Breast epithelium (tissue), 4 donors: ENCODE measurements at places on chromosomes 3 and 15. TPM values are rescaled to one million over a fixed set of nuclear protein-coding genes. Genes with fewer than 3 reads are reported as not detected.
A peak's percentile ranks its signal among the peaks of the same experiment; 100 is the strongest.

- no peak for DNase-seq
Measured at GRCh38 chr15:36831125-36831903, 251.9 kb downstream of the CDIN1 start.

GRCh38 chr3:21377071-21377769 lies 373.8 kb downstream of the ZNF385D start:
- no peak for DNase-seq

GRCh38 chr15:43941071-43941470 lies 114.3 kb downstream of the WDR76 start:
- no peak for DNase-seq

The SEMA5B gene
- total RNA-seq, result 0.15 TPM

GRCh38 chr15:61724251-61724939 lies 335.9 kb downstream of the VPS13C start:
- no peak for DNase-seq

The MRAS gene
- 39.0 TPM for total RNA-seq

GRCh38 chr15:57540736-57541135 lies 51.0 kb upstream of the MYZAP start:
- no peak for DNase-seq

The RARB gene
- total RNA-seq, result 20.1 TPM

The IGSF11 gene
- total RNA-seq, result 1.9 TPM

DNA sequence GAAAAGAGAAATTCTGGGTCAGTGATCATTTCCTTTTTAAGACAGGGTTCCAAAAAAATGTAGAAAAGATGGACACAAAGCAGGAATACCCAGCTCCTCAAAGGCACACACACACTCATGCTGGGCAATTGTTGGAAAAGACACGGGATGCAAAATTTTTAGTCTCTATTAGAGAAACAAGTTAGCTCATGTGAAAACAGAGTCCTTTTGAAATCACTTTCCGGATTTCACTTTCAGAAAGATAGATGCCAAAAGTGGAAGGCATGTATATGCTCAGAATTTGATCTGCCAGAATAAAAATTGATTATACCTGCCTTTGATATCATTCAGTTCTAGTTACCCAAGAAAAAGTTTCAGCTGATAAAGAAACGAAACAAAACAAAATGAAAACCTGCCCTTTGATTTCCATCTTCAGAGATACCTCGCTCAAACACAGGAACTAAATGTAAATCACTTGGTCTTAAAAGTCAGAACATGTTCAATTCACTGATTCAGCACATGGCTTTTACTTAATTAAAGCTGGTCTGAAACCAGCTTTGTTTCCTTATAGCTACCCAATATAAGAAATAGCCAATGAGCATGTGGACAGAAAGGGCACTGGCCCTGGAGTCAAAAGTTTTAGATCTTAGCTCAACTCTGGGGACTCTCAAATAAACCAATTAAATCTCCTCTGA lies 52.8 kb downstream of the PLD1 start:
- DNase-seq, result no peak

DNA sequence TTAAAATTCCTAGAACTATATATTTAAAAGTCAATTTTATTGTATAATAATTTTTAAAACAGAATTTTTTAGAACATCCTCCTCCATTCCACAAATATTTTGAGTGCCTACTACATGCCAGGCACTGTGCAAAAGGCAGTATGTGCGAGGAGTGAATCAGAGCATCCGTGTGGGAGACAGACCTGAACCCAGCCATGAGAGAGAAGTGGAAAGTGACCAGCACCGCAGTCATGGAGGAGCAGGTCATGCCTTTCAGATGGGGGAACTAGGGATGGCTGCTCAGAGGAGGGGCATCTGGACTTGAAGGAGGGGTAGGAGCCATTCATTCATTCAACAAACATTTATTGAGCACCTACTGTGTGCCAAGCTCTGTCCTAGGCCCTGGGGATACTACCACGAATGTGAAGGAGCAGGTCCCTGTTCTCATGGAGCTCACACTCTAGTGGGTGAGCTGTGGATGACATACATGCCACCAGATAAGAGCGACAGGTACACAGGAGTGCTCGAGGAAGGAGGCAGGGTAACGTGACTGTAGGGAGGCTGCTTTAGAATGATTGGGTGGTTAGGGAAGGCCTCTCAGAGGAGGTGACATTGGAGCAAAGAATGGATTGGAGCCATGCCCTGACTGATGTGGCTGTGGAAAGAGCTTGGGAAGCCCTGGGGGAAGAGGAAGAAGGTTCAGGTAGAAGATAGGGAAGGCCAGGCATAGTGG lies 3.1 kb upstream of the CHRNA3 start:
- DNase-seq, result no peak

GRCh38 chr3:21466476-21466875 lies 284.5 kb downstream of the ZNF385D start:
- no peak for DNase-seq

DNA sequence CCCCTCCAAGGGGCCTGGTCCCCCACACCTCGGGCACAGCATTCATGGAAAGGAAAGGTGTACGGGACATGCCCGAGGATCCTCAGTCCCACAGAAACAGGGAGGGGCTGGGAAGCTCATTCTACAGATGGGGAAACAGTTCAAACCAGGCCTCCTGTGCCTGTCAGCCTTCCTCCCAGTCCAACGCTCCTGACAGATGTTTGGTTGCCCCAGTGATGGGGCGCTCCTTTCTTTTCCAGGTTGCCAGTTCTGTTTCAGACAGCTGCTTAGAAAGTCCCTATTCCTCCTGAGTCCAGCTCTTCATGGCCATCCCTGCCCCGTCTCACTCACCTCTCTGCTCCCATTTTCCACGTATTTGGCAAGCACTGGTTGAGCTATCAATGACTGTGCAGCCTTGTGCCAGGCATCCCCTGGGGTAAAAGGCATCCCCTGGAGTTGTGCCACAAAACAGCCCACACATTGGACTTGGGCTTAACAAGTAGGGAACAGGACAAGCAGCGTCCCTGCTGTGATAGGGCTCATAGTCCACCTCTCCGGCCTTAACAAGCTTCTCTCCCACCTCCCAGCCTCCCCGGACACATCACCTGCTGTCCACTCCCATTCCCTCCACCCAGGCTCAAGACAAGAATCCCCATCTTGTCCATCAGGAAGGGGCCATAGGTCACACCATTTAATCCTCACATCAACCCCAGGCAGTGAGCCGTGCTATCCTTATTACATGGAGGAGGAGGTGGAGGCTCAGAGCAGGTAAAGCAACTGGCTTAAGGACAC lies 6.6 kb downstream of the OXTR start:
- peak; percentile 50 for DNase-seq

DNA sequence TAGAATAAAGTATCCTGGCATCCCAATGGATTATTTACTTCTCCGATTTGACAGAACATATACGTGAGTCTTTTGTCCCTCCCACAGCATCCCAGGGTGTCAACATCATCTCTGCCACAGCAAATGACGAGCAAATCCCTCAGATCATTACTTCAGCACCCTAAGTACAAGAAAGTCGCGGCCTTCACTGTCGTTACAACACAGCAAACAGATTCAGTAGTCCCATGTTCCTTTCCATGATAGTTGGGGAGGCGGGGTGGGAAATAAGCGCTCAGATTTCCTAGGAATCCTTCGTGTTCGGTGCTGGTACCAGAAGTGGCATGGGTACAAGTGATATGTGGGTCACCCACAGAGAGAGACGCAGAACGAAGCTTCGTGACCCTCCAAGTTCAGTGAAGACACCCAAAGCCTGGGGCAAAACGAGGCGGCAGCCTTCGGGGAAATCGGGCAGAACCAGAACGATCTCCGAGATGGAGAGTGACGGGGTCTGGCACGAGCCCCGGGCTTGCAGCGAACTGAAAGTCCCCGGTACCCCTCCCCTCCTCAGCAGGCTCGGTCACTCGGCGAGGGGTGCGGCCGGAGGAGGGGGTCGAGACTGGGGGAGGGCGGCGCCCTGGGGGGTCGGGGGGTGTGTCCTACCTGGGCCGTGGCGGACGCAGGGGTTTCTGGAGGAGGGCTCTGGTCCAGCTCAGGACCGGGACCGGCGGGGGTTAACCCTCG lies 619 bp downstream of the TTBK2 start:
- peak; percentile 23 for DNase-seq

DNA sequence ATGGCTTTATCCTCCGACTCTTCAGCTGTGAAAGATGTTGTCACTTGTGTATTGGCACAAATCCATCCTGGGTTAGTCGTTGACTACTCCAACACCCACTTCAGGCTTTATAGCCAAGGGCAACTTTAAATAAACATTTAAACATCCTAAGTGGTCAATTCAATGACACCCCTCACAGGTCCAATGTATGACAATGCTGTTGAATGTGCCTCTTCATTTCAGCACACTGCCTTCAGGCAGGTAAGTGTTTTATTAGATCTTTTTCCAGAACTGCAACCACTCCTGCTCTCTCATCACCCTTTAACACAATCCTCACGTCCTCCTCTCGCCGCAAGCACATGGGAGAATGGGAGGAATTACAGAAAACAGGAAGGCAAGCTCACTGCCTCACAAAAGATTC lies 30.3 kb downstream of the IL12A start:
- no peak for DNase-seq

- no peak for DNase-seq
Measured at GRCh38 chr3:71110385-71111222, 472.9 kb downstream of the FOXP1 start.

The GNB5 gene
- total RNA-seq, result 18.9 TPM

The CEMIP gene
- under 0.01 TPM for total RNA-seq

- DNase-seq, result no peak
Measured at GRCh38 chr15:93324186-93324975, 235.4 kb upstream of the RGMA start.

The PRSS50 gene
- total RNA-seq, result 2.9 TPM

GRCh38 chr15:63349156-63349555 lies 32.5 kb downstream of the CA12 start:
- no peak for DNase-seq

GRCh38 chr15:80173022-80173759 lies 20.4 kb downstream of the FAH start:
- peak; percentile 80 for DNase-seq

The CLEC3B gene
- total RNA-seq, result 18.3 TPM

The CYP8B1 gene
- total RNA-seq, result not detected

- DNase-seq, result no peak
Measured at GRCh38 chr3:133490468-133491351, 82.8 kb upstream of the CDV3 start.

- DNase-seq, result no peak
Measured at GRCh38 chr15:25858952-25859760, 4.0 kb downstream of the ATP10A start.

The TMOD2 gene
- total RNA-seq, result 8.6 TPM

The XCR1 gene
- total RNA-seq, result under 0.01 TPM

- no peak for DNase-seq
Measured at GRCh38 chr15:74895830-74896229, 6.0 kb downstream of the MPI start.

DNA sequence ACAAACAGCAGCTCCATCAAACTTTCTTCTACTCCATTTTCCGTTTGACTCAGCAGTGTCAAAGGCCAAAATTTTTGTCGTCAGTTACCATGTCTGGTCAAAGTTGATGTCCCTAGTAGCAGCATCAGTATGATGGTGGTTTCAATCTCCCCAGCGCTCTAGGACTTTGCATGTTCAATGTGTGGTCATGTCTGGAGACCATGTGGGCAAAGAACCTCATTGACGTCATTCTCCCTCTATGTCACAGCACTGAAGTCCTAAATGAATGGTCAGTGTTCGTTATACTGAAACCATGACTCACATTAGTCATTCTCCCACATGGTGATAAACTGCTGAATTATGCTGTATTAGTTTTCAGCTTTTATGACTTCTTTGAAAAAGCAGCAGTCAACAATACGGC lies 23.2 kb downstream of the SHC4 start:
- DNase-seq, result no peak

- peak; percentile 81 for DNase-seq
Measured at GRCh38 chr15:64893481-64894394, 18.0 kb upstream of the ANKDD1A start.

The CLDN18 gene
- total RNA-seq, result not detected

GRCh38 chr3:129500334-129500658 lies 28.1 kb upstream of the RHO start:
- DNase-seq, result no peak

The PIGZ gene
- 12.0 TPM for total RNA-seq

GRCh38 chr3:179236669-179237301 lies 14.1 kb downstream of the KCNMB3 start:
- no peak for DNase-seq

- no peak for DNase-seq
Measured at GRCh38 chr15:58761010-58761388, 10.1 kb upstream of the MINDY2 start.

The CD276 gene
- total RNA-seq, result 20.9 TPM

DNA sequence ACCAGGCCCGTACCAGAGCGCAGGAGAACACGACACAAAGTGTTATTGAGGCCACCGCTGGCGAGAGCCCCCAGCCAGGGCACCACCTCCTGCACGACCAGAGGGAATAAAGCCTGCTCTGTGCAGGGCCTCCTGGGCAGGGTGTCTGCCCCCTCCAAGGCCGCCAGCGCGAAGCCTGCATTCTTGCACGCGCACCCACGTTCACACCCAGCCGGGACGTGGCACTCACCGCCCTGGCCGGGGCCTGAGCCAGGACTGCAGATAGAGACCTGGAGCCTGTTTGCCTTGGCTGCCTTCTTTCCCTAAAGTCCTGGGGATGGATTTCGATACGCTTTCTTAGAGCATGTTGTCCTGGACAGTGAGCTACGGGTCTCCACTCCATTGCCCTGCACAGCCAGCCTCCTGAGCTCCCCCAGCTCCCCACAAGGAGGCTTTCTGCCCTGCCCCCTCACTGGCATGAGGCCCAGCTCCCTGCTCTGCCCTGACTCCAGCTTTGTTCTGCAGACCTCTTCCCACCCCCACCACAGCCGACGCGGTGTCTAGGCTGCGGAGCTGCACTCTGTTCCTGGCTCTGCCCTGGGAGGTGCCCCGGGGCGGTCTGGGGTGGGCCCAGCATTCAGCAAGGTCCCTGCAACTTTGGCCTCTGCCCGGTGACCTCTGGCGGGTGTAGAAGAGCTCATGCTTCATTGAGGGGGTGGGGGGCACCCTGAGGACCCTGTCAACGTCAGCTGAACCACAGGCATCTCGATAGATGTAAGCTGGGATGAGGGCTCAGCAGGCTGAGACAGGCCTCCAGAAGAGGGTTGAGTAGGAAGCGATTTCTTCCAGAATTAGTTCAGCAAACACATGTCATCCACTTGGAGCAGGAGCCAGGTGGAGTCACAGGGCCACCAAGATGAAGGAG lies 145.0 kb downstream of the LRRK1 start:
- DNase-seq, result no peak

GRCh38 chr3:143167969-143168854 lies 48.6 kb downstream of the CHST2 start:
- no peak for DNase-seq

GRCh38 chr15:31727612-31728011 lies 302.7 kb upstream of the CHRNA7 start:
- no peak for DNase-seq
